Endothelial cell of coronary artery (primary cell): ENCODE measurements at places on chromosomes 13 and 19. TPM values are rescaled to one million over a fixed set of nuclear protein-coding genes. Genes with fewer than 3 reads are reported as not detected.

POGLUT2 gene
- 16.6 and 21.2 TPM in 2 replicates for total RNA-seq

KLK11 gene
- total RNA-seq: not detected in 2 replicates

ZNF440 gene
- total RNA-seq: 6.9 and 8.6 TPM in 2 replicates

KIR3DL2 gene
- not detected in 2 replicates for total RNA-seq
